ENCODE measurements at places on chromosomes 16 and 17. TPM values are rescaled to one million over a fixed set of nuclear protein-coding genes. Genes with fewer than 3 reads are reported as not detected.

AARSD1 gene
- 50.3 TPM for polyA plus RNA-seq

SPATA22 gene
- 0.80 TPM for polyA plus RNA-seq

CLDN6 gene
- not detected for polyA plus RNA-seq

ZNF597 gene
- 0.78 TPM for polyA plus RNA-seq

RNF43 gene
- polyA plus RNA-seq = 0.42 TPM

CHRNE gene
- 1.3 TPM for polyA plus RNA-seq
